ENCODE measurements at places on chromosomes 7 and 10.

- DNase-seq = no peak
Measured at GRCh38 chr10:73964743-73965142, 33.2 kb upstream of the VCL start.

DNA sequence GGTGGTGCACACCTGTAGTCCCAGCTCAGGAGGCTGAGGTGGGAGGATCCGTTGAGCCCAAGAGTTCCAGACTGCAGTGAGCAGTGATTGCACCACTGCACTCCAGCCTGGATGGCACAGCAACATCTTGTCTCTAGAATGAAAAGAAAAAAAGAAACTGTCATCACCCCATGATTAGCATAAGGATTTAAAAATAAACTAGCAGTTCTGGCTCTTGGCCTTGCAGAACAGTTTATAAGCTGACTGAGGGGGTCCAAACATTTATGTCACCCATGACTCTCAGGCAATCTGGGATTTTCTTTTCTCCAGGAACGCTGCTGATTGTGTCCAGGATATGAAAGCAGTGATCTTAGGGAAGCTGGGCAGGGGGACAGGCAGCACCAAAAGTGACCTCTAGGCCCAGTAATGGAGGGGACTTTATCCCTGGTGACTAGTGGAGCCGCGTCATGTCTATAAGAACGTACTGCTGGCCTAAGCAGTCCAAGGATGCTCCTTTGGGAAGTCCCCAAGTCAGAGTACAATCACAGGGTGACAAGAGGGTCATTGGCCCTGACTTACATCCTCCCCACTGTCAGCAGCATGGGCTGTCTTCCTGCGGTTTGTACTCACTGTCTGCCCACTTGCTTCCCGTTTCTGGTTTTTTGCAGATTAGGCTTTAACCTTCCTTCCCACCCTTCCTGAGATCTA lies 177.4 kb downstream of the ARHGAP12 start:
- no peak for DNase-seq

DNA sequence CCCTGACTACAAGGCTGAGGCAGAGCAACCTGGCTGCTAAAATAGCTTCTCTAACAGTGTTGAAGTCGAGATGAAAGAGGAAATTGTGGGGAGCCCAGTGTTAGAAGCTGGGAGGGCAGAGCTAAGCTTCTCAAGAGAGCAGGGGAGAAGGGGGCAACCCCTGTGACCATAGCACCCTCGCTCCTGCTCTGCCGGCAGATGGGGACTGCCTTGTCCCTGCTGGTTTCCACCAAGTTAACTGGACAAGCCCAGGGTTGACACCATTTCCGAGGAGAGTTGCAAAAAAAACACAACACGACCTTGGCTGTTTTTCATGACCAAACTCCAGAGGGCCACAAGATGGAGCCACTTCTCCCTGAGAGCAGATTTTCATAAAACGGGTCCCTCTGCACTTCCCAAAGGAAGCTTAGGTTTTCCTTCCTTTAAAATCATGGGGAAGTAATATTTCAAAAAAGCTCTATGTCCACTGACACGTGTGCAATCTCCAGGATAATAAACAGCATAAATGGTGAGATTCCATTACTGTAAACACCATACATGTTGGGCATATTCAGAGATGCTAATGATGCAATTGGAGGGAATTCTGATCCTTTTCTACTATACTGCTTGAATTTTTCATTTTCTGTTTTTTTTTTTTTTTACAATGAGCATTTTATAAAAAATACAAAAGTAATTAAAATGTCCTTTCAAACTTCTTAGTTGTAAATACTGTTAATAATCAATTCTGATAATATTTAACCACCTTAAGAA lies 140.4 kb downstream of the PIP4K2A start:
- peak; percentile 24 for DNase-seq

GRCh38 chr10:107425931-107426553 lies 261.5 kb upstream of the SORCS1 start:
- DNase-seq = no peak

DNA sequence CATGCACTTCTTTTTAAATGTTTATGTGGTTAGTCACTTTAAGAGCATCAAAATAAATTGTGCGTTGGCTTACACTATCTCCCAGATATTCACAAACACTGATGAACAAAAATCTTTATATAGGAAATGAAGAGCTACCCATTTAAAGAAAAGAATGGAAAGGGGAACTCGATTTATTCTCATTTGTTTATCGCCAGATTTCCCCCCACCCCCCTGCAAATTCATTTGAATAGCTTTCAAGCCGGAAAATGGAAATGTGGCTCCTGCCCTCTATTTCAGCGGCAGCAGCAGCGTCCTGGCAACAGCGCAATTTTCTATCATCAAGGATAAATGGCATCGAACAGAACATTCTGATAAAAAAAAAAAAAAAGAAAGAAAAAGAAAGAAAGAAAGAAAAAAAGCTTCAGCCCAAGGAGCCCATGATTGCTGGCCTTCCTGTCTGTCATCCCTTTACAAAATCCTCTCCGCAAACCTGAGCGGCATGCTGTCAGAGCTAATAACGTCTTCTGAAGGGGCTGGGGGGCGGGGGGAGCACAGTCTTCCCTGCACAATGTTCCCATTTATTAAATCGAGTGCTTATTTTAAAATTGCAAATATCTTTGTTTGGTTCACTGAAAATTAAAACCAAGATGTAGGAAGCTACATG lies 13.7 kb upstream of the DLX6 start:
- no peak for DNase-seq

DNA sequence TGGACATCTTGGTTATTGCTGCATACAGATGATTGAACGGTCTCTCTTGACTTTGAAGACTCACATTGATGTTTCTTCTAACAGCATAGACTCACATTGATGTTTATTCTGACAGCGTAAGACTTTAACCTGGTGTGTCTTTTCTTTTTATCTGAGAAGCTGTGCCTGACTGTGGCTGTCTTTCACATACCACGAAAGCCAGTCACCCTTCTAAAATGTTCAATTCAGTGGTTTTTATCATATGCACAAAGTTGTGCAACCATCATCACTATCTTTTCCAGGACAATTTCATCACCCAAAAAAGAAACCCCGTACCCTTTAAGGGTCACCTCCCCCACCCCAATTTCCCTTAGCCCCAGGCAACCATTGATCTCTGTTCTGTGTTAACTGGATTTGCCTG lies 24.7 kb downstream of the CELF2 start:
- DNase-seq = no peak

DNA sequence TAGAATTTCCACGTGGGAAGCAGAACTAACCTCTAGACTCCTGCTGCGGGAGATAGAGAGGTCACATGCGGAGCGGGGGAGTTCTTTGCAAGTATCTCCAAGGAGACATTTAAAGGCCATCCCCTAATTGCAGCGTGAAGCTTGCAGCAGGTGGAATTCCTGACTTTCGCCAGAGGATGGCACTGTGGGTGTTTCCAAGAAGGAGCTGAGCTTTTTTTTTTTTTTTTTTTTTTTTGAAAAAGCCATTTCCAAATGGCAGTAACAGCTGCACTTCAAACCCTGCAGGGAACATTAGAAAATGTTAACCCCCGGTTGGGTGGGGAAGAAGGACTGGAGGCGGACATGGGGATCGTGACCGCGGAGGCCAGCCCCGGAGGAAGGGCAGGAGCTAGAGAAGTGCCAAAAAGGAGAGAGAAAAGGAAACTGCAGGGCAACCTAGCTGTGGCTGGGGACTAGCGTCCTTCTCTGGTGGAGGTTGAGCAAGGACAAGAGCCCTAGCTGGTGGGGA lies 487.7 kb downstream of the TYW1 start:
- peak; percentile 61 for DNase-seq

GRCh38 chr10:19819419-19820033 lies 3.3 kb downstream of the PLXDC2 start:
- peak; percentile 54 for DNase-seq

- DNase-seq = no peak
Measured at GRCh38 chr10:89119651-89120050, 87.5 kb downstream of the CH25H start.

DNA sequence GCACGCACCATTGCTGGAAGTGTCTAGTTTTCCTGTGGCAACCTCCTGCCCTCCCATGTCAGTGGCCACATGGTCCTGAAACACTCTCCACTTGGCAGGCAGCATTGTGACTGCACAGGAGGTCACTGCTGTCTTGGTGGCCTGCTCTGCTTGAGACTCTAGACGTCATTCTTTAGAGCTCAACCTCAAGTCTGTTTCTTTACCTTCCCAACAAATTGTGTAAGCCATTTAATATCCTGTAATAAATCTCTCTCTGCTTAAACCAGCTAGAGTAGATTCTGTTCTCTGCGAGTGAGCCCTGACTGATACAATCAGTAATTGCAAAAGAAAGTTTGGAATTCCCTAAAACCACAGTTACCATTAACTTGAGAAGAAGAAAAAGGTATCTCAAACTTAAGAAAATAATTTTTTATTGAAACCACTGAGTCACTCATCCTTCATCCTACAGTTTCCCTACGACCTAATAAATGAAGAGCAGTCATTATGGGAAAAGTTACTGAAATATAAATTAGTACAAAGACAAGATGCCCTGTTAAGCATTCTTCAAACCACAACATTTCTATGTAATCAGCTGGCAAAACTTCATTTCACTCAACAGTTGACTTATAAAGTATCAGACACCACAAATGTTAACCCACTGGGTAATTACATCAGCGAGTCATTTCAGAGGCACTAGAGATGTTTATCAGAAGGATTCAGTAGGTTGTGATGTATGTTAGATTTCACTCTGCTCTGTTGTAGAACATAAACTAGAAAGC lies 18.0 kb downstream of the SLC25A13 start:
- peak; percentile 61 for DNase-seq

- peak; percentile 86 for DNase-seq
Measured at GRCh38 chr10:24385776-24386175, 176.8 kb downstream of the KIAA1217 start.

DNA sequence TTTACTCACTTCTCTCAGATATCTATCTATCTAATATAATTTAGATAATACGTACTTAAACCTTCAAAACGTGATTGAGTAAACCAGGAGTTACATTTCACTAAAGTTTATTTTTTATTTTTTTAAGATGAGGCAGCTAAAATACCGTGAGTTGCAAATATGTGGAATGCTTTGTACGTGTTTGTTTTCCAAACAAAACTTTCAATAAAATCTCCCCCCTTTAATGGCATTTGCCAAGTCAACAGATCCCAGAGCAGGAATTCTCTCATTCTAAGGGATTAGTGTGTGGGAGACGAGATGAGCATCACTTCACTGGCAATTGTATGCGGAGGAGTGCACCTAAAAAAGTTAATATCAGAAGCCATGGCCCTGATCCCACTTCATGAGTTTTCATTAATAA lies 53.7 kb upstream of the MAGI2 start:
- DNase-seq = peak; percentile 13

GRCh38 chr7:155355176-155355575 lies 57.5 kb downstream of the INSIG1 start:
- DNase-seq = no peak

Data from fibroblast of skin of back (primary cell).